ENCODE measurements at places on chromosomes 13 and 19.

DNA sequence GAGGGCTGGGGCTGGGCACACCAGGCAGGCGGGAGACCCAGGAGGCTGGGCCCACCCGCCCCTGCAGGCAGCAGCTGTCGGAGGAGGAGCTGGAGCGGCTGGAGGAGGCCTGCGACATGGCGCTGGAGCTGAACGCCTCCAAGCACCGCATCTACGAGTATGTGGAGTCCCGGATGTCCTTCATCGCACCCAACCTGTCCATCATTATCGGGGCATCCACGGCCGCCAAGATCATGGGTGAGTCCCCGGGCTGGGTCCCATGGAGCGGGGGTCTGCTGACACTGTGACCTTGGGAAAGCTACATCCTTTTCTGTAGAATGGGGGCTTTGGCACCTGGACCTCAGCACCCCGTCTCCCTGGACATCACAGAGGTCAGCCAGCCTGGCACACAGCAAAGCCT, 8.1 kb downstream of the PRPF31 start:
- DNase-seq: no peak

GRCh38 chr13:98195054-98195791, 18.2 kb upstream of the RNF113B start:
- no peak for DNase-seq

DNA sequence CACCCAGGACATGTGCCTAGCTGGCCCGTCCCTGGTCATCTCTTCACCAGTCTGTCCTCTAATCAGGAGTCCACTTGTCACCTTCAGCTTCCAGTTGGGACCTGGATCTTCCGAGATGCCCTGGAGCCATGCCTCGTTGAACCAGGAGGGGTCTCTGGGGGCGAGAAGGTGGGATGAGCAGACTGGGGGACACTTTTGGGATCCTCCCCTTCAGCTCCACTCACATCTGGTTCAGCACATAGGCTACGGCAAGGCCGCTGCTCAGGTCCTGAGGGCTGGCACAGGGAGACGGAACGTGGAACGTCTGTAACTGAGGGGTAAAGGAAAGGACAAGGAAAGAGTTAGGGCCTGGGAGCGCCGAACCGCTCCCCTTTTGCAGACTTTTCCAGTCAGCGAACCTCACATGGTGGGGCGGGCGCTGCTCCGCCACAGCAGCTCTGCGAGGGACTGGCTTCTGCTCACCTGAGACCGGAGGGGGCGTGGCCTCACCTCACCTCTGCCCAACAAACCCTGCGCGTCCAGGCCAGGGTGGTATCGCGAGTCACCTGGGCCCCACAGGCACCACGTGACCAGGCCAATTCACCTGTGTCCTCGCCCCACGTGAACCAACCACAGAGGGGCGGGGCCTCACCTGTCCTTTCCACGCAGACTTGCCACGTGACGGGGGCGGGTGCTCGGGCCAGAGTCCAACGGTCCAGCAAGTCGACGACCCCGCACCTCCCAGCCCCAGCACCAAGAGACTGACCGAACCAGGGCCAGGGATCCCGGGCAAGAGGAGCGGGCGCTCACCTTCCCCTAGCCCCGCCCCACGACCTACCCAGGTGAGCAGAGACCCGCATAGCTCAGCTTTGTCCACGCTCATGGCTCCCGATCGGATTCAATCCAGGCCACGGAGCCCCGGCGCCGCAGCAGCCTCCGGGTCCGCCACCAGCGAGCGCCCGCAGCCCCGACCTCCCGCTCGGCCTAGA, at the start of gene HOOK2:
Gene HOOK2, minus strand, starts transcription at position 965 of the 968 bp plus-strand sequence. Its CDS starts 103 bp downstream, at position 862.
- DNase-seq: no peak

DNA sequence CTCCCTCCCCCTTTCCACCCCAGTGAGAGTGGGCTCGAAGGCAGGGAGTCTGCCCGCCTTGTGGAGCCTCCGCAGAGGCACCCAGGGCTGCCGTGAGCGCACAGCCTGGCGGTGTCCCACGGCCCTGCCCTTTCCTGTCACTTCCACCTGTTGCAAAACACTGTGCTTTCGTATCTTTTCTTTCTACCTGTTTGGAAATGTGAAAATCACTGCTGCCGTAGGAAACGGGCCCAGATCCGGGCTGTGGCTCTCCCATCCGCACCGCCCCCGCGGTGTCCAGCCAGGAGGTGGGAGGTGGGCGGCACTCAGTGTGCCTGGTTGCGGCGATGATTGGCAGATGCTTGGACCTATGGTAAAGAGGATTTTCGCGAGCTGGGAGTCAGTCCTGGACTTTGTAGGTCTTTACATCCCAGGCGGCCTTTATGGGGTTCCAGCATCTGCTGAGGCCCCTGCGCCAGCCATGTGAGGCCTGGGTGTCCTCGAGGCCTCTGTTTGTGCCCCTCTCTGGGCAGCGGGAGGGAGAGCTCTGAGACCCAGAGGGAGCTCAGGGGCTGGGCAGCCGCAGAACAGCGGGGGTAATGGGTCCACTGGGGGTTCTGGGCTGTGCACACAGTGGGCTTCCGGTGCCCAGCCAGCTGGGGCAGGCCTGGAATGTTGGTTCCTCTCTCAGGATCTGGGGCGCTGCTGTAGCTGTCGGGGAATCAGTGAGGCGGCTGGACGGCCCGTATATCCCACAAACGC, 6.1 kb downstream of the STK11 start:
- no peak for DNase-seq

- DNase-seq: no peak
These were observed 140.2 kb downstream of the SOX1 start for GRCh38 chr13:112207129-112207528.

- DNase-seq: no peak
These were observed 312.5 kb downstream of the OLFM4 start for GRCh38 chr13:53341144-53341510.

GRCh38 chr19:49057636-49058234, at the start of gene CGB7:
Gene CGB7 (minus strand): TSS chr19:49057749. CDS start chr19:49055375, 2,374 bp downstream.
- DNase-seq: peak; percentile 80

GRCh38 chr13:77409412-77409811, 82.5 kb upstream of the MYCBP2 start:
- DNase-seq: no peak

GRCh38 chr13:80309926-80310325, 31.0 kb downstream of the SPRY2 start:
- no peak for DNase-seq

GRCh38 chr13:79780240-79780639, 299.3 kb downstream of the NDFIP2 start:
- DNase-seq: no peak

DNA sequence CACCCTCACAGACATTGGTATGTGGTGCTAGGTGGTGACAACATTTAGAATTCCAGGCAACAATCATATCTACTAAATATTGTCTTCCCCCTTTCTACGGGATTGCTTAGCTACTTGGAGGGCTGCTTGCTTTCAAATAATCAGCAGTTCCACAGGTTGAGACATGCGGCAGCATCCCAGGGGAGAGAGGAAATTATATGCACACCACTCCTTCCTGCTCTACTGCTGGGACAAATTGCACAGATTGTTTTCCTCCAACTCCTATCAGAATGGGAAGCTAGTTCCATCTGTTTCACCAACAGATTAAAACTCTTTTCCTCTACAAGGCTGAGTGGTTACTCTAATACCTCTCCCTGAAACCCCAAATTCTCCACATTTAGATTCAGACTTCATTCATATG, 275.4 kb downstream of the DNAJC15 start:
- DNase-seq: no peak

GRCh38 chr19:28331596-28331995, 881.4 kb downstream of the UQCRFS1 start:
- DNase-seq: no peak

DNA sequence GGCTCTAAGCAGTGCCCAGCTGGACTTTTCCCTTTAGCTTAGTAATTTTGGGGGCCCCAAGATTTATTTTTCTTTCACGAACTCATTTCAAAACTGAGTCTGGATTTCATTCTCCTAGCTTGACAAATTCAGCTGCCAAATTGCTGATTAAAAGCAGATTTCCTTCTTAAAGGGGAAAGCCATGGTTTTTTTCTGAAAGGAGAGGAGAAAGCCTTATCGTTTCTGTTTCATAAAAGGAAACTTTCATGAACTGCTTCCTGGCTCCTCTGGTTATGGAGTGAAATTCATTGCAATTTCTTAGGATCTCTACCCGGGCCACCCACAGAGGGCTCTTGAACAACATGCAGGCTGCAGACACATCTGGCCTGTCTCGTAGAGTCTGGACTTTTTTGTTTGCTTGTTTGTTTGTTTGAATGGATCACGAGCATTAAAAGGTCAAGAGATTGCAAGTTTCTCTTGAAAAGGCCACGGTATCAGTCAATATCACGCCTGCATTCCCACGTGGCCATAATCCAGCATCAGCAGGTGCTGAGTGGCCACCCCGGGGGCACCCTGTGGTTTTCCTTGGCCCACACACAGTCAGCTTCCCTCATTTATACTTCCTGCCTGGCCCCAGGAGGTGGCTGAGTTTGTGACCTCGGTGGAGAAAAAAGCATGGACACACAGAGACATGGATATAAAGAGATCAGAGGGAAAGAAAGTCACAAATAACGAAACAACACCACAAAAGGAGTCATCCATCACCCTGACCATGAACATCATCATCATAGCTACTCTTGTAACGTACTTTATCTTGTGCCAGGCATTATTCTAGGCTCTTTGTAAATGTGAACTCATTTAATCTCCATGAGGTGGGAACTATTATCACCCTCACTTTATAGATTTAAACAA, 10.5 kb upstream of the KLK4 start:
- no peak for DNase-seq

DNA sequence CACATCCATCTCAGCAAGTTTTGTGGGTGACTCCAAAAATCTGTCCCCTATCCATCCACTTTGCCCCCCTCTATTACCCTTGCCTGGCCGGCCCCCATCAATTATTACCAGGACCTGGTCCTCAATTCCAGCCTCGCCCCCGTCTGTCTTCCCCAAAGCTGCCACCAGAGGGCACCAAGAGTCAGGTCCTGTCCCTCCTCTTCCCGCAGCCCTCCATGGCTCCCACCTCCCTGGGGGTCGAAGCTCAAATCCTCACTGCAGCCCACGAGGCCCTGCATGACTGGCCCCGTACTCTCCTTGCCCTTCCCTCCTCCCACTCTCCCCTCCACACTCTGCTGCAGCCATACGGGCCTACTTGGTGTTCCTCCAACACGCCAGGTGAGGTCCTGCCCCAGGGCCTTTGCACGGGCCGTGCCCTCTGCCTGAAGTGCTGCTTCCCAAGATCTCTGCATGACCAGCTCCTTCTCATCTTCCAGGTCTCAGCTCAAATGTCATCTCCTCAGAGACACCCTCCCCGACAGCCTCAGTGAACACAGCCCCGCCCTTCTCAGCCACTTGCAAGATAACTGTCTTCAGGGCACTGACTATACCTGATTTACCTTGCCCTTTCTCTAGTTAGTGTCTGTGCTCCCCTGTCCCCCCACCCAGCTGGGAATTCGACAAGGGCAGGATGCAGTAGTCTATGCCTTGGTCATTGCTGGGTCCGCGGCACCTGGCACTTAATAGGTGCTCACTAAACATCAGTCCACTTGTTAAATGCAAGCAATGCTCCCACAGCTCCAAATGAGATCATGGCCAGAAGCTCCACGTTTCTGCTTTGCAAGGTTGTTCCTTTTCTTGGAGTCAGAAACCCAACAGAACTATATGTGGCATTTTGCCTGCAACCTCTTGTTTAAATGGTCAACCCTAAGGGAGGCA, 16.8 kb upstream of the SEMA6B start:
- peak; percentile 71 for DNase-seq
